ENCODE measurements at places on chromosomes 3 and 15.
A peak's percentile ranks its signal among the peaks of the same experiment; 100 is the strongest.

DNA sequence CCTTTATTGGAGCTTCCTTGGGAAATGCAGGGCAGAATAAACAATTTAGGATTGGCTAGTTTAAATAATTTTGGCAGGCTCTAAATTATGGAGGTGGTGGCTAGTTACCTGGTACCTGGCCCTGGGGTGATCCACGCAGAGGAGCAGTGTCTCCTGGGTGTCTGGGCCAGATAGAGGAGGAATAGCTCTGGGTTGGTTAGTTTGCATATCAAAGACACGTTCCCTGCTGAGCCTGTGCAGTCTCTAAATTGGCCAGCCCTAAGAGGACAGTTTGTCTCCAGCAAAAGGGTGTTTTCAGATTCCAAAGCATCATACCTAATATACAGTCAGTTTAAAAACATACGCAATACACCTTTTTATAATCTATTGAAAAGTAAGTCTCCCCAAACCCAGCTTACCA, 333.3 kb upstream of the TPM1 start:
- no peak for DNase-seq

DNA sequence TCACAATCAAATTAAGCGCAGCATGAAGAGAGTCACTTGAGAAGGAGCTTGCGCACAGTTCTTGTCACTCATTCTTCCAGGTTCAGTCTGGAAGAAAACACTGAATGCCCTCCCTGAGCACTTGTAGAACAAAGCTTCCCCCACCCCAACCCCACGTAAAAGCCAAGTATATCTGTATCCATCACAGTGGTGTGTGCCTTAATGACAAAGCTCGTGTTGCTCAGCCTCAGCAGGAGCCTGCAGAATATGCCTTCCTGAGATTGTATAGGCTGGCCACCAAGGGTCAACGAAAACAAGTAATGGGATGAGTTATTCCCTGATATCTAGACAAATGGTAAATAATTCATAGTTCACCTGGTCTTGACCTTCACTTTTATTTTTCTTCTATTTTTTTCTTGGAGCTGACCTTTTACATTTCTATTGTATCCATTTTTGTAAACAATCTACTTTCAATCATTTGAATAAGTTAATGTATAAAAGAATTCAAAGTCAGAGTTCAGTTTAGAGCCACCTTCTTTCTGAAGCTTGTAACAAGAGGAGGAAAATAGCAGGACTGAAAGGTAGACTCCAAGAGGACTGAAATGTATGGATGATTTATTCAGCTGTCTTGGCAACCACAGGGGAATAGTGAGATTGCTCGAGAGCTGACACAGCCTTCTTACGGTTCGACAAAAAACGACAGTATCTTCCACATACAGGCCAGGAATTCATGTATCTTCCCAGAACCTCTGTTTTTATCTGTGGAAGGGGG, 405.5 kb upstream of the TPM1 start:
- no peak for DNase-seq

- DNase-seq: no peak
These were observed 69.0 kb upstream of the SAMMSON start for GRCh38 chr3:69930564-69930963.

DNA sequence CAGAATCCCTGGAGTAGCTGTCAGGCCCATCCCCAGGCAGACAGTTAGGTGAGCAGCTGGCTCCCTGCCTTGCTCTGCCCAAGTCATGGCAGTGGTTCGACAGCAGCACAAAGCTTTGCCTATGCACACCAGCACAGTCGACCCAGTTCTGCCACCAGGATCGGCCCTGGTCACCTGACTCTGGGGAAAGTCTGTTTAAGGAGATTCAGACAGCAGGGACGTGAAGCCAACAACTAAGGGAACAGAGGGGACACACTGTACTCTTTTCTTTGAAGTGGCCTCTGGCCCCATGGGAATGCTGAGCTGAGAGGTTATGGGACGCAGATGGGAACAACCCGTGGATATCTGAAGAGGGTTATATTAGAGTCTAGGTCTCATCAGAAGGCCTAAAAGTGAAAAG, 134.8 kb downstream of the CHDH start:
- DNase-seq: no peak

DNA sequence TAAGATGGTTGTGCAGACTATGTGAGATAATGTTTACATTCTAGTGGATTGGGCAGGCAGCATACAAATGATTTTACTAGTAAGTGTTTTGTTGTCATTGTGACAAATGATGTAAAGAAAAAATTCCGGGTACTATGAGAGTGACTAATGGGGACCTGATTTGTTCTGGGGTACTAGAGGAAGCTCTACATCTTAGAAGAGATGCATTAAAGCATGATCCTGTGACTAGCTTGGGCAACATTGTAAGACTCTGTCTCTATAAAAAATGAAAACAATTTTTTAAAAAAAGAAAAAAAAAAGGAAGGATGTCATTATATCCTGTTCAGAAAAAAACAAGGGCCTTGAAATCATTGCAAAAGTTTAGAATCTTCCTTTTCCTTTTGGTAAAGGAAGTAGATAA, 58.1 kb upstream of the MYRIP start:
- no peak for DNase-seq

DNA sequence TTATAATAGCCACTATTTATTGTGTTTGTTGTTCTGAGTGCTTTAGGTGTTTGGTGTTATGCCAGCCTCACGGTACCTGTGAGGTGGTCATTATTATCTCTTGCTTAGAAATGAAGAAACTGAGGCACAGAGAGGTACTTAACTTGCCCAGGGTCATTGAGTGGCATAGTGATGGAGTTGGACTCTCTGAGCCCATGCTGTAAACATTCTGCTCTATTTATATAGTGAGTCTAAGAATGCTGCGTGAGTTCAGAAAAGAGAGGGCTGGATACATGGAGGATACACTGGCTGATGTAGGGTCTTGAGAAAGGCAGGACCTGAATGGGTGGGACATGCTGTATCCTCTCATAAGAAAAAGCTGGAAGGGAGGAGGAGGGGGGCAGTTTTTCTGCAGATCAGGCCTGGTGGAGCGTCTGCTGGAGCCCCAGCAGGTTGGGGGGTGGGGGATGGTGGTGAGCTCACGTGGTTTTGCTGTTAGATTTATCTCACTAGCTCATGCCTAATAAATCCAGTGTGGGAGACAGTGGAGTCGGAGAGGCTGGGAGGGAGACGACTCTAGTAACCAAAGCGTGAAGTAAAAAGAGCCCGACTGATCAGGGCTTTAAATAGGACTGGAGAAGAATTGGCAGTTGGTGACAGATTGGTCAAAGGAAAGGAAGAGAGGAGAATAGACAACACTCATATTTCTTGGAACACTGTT, 16.0 kb downstream of the MED12L start:
- DNase-seq: no peak

DNA sequence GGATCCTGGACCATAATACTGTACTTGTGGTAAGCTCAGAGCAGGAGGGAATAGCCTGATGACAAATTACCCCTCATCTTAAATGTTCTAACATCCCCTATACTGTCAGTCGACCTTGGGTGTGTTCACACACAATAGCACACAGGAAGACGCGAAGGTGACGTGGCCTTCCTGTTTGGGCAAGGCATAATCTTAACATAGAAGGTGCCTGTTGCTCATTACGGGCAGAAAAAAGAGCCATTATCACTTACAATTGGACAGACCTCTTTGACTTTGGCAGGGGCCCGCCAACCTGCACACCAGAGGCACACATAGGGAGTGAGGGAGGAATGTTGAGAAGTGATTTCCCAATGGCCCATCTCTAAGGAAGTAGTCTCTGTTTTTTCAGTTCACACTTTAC, 144.2 kb downstream of the ANO10 start:
- DNase-seq: peak; percentile 62

GRCh38 chr3:111548092-111548491, 6.1 kb downstream of the CD96 start:
- DNase-seq: no peak

GRCh38 chr3:11770477-11771391, 76.0 kb downstream of the TAMM41 start:
- peak; percentile 72 for DNase-seq

- peak; percentile 78 for DNase-seq
These were observed 2.2 kb upstream of the ULK3 start for GRCh38 chr15:74845208-74845568.

DNA sequence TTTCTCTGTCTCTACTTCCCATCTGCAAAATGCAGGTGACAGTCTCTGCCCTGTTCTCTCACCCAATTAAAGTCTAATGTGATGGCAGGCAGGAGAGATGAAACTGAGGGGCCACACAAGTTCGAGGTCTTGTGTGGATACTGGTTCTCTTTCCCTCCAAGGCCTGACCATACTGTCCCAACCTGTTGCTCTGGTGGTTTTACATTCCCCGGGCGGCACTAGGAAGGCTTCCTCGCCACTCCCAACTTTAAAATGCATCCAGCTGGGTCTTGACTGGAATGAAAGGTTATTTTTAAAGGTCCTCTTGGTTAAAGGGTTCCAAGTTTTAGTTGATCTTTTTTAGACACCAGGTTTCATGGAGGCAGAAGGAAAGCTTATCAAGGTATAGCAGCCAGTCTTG, 37.2 kb downstream of the WHAMM start:
- no peak for DNase-seq

- DNase-seq: no peak
These were observed 133.5 kb upstream of the STT3B start for GRCh38 chr3:31399271-31399670.

- no peak for DNase-seq
These were observed 32.3 kb upstream of the TAFA4 start for GRCh38 chr3:68964694-68965093.

DNA sequence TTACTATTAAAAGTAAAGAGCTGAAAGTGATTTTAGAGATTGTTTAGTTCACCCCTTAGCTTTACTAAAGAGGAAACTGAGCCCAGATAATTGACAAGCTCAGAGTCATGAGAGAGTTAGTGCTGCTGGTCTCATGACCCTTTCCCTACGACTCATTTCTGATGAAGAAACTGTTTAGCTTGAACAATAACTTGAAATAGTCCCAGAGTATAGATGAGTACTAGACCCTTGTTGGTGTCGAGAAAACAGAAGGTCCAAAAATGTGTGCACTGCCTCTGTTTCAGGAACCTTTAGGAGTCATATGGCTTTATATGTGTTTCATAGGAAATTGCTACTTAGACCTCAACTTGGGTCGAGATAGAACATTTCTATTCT, 58.2 kb downstream of the IL16 start:
- no peak for DNase-seq

GRCh38 chr3:24310887-24311286, 183.8 kb downstream of the THRB start:
- no peak for DNase-seq

- no peak for DNase-seq
These were observed 313.4 kb downstream of the CNTN6 start for GRCh38 chr3:1406250-1406649.

DNA sequence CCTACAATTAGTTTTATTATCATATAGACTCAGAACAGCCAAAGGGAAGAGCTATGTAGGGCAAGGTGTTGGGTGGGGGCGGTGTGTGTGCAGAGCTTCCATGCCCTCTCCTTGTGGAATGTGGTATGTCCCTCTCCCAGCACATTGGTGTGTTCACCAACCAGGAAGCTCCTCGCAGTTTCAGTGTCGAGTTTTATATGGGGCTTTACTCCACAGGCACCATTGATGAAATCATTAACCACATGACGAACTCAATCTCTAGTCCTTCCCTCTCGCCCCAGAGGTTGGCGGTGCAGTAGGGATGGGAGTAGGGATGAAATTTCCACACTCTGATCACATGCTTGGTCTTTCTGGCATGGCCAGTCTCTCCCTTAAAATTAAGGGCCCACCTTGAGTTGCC, 13.6 kb upstream of the SRP14 start:
- DNase-seq: no peak

GRCh38 chr3:99741588-99741987, 76.1 kb upstream of the CMSS1 start:
- no peak for DNase-seq

DNA sequence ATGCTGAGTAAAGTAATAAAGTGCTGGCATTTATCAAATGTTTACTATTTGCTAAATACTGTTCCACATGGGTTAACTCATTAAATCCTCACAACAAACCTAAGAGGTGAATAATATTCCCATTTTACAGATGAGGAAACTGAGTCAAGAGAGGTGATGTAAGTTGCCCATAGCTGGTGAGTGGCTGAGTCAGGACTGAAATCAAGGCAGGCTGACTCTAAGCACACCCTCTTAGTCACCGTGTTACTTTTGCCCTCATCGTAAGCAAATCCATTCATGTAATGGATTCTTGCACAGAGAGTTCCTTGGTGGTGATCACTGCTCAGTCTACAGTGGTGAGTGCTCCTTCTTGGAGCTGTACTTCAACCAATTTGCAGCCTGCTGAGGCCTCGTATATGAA, 28.9 kb upstream of the PTX3 start:
- no peak for DNase-seq

- peak; percentile 30 for DNase-seq
These were observed 14.3 kb downstream of the KLHL6 start for GRCh38 chr3:183541235-183541655.

- DNase-seq: no peak
These were observed 127.4 kb upstream of the MLF1 start for GRCh38 chr3:158443632-158444031.
